ENCODE measurements at places on chromosomes 6 and 20.

- no peak for DNase-seq
Observed at GRCh38 chr6:54910431-54910884, 63.9 kb downstream of the FAM83B start.

- DNase-seq, result no peak
Observed at GRCh38 chr20:60272790-60273189, 314.6 kb downstream of the CDH26 start.

DNA sequence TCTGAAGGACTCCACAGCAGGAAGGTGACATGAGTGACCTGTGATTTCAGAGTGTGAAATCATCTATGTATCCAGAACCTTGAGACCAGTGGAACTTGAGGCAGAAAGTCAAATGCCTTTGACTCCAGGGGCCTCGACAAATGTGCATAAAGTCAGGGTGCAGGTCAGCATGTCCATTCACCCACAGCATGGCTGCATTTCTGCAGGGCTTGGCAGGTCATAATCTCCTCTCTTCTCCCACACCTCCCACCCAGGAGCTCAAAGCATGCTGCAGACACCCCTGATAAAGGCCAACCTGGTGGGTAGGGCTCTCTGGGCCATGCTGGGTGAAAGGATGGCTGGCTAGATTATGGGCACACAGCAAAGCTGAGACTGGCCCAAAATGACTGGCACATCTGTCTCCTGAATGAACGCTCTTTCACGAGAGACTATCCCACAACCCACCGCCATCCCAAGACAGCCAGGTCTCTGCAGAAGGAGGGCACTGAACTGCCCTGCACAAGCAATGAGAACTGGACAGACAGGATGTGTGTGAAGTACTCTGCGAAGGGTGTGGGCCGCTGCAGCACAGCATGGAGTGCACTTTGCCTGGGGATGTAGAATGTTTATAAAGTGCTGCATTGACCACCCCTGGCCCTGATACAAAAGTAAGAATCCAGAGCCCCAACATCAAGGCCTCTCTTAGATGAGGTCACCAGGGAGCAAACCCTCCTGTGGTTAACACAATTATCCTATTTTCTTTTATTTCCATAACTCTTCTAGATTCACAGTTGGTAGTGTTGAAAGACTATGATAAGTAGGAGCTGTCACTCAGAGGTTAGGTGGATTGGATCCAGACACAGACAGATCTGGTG lies 78.2 kb upstream of the NXT1 start:
- DNase-seq, result no peak

- no peak for DNase-seq
Observed at GRCh38 chr6:132019586-132019985, 68.4 kb upstream of the CCN2 start.

- DNase-seq, result no peak
Observed at GRCh38 chr6:46772016-46772415, 21.2 kb upstream of the MEP1A start.

- no peak for DNase-seq
Observed at GRCh38 chr6:57262901-57263694, 41.0 kb upstream of the RAB23 start.

DNA sequence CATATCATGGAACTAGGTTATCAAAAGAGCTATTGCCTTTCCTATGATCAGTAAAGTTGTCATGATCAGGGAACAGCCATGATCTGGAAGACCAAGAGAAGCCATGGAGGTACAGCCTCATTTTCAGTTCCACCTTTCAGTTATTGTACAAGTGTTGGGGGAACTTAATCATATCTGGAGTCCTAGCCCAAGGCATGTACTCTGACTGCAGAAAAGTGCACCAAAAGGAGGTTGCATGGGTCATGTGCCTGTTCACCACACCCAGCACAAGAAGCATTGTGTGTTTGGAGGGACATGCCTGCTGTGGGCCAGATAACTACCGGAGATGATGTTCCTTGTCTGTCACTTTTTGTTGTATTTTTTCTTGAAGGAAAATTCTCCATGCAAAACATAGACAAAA lies 185.8 kb upstream of the MAN1A1 start:
- DNase-seq, result no peak

DNA sequence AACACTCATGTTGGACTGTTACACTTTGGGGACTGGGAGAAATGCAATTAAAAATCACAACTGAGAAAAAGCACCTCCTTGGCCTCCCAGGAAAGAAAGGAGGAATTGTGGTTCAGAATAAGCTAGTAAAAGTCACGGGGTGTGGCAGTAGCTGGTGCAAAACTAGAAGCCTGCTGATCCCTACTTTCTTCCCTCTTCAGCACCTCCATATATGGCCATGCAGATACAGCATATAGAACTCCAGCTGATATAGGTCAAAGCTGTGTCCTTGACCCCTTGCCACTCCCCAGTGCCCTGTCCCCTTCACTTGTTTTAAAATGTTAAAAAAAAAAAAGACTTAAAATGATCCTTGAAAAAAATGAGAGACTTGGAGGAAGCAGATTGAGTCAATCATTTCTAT lies 5.5 kb upstream of the FLRT3 start:
- no peak for DNase-seq

GRCh38 chr6:21734204-21734603 lies 140.7 kb downstream of the SOX4 start:
- no peak for DNase-seq

DNA sequence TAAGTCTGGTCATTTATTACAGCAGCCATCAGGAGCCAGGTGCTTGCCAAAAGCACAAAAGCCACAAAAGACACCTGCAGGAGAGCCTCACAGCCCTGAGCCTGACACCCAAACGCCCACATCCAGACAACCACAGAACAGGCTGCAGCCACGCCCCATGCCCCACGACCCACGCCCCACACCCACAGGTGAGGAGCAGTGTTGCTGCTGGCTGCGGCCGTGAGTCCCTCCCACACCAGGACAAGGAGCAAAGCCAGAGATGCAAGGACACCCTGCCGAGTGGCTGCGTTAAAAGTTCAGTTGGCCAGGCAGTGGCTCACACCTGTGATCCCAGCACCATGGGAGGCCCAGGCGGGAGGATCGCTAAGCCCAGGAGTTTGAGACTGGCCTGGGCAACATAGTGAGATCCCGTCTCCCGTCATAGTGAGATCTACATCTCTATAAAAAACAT lies 43.0 kb downstream of the SLC2A4RG start:
- DNase-seq, result no peak
